ENCODE measurements at places on chromosomes 7 and 10.

GRCh38 chr7:101146-102046, 91.0 kb upstream of the FAM20C start:
- no peak for DNase-seq

- no peak for DNase-seq
Measured at GRCh38 chr10:79329529-79329928, 17.7 kb upstream of the PPIF start.

- DNase-seq: no peak
Measured at GRCh38 chr10:78815702-78816334, 252.9 kb upstream of the ZMIZ1 start.

DNA sequence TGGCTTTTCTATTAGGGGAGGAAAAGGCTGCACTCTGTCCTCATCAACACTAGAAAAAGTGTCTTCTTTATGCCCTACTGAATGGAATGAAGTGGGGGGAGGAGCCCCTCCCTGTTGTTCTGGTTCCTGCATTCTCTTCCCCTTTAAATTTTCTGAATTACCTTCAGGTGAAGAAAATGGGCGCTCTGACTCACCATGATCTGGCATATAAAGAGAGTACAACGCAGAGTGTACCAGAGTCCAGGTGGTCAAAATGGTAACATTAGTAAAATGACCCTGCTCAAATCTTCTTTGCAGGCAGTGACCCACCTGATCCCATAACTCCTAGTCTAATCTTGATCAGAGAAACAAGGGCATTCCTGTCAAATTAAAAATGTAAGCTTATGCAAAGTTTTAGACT, 80.7 kb downstream of the THSD7A start:
- no peak for DNase-seq

- DNase-seq: no peak
Measured at GRCh38 chr7:44100458-44101302, 3.5 kb upstream of the AEBP1 start.

GRCh38 chr7:81865754-81866153, 95.9 kb upstream of the HGF start:
- no peak for DNase-seq

DNA sequence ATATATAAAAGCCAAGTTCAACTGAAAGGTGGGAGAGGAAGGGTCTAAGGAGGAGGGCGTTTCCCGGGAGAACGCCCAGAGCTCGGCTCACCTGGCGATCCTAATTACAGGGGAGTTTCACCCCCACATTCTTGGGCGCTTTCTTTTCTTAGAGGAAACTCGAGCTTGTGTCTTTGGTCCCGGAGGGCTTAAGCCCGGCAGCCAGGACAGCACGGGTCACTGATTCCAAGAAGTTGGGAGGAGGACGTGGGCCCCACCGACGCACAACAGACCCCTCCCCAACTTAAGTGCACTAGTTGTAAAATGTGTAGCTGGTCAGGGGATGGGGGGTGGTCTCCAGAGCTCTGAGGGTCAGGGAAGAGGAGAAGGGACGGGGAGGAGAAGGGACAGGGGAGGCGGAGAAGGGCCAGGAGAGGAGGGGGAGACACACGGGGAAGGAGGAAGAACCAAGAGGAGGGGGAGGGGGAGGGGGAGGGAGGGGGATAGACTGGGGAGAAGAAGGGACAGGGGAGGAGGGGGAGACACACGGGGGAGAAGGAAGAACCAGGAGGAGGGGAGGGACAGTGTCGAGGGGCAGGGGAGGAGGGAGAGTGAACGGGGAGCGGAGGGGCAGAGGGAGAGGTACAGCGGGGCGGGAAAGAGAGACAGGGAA, 874 bp downstream of the BAIAP2L1 start:
- DNase-seq: no peak

GRCh38 chr7:22444181-22444971, 55.6 kb downstream of the STEAP1B start:
- DNase-seq: no peak

DNA sequence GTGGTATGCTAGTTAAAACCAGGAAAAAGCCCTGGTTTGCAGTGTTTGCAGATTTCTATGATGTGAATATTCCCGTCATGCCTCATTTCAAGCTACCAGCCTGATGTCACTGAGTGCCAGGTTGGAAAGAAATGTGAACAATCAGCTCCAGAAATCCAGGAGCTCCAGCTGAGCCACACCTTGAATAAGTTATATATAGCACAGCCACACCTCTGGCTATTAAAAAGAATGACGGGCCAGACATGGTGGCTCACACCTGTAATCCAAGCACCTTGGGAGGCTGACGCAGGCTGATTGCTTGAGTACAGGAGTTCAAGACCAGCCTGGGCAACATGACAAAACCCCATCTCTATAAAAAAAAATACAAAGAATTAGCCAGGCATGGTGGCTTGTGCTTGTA, 18.7 kb upstream of the SLF2 start:
- no peak for DNase-seq
